ENCODE measurements at places on chromosomes 16 and 17. TPM values are rescaled to one million over a fixed set of nuclear protein-coding genes. Genes with fewer than 3 reads are reported as not detected.

FMNL1 gene
- 3.3 TPM for total RNA-seq

SDK2 gene
- total RNA-seq: 0.93 TPM

TAF1C gene
- total RNA-seq: 9.6 TPM

TMEM132E gene
- 0.12 TPM for total RNA-seq

NPIPB12 gene
- 3.3 TPM for total RNA-seq

LLGL2 gene
- 0.09 TPM for total RNA-seq

TEX14 gene
- total RNA-seq: 0.17 TPM

KRTAP4-9 gene
- total RNA-seq: not detected

KRT27 gene
- total RNA-seq: not detected

SCARF1 gene
- total RNA-seq: under 0.01 TPM

CES5A gene
- not detected for total RNA-seq

ACACA gene
- 33.4 TPM for total RNA-seq

TBC1D28 gene
- not detected for total RNA-seq

SPNS2 gene
- total RNA-seq: 8.5 TPM

TAF15 gene
- total RNA-seq: 17.7 TPM

ZNF205 gene
- 10.6 TPM for total RNA-seq

KCNG4 gene
- not detected for total RNA-seq

All from pericardium fibroblast (primary cell).